ENCODE measurements at places on chromosomes 12 and 14.
A peak's percentile ranks its signal among the peaks of the same experiment; 100 is the strongest.

- H3K4me3 ChIP-seq = no peak overlapping the region
- no peaks in the 10 kb centered on the region for H3K27me3 ChIP-seq
- H3K36me3 ChIP-seq = peaks cover 55% of the 10 kb centered on the region
- H3K27ac ChIP-seq = no peak overlapping the region
Measured at GRCh38 chr14:61774861-61775260, 12.6 kb downstream of the SNAPC1 start.

DNA sequence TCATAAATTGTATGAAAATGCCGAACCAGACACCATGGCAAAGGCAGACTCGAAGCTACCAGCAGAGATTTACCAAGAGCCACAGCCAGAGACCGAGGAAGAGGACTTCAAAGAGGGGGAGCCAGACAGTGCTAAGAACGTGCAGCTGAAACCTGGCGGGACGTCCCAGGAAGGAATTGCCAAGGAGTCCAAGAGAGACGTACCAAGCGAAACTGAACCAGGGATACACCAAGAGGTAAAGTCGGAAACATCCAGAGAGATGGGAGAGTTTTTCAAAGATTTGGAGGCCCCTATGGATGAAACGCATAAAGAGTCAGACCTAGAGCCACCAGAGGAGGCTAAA is 294 bp downstream of the SAMD15 start:
- H3K27me3 ChIP-seq = peaks cover 6% of the 10 kb centered on the region
- H3K27ac ChIP-seq = no peak overlapping the region
- DNase-seq = no peak

DNA sequence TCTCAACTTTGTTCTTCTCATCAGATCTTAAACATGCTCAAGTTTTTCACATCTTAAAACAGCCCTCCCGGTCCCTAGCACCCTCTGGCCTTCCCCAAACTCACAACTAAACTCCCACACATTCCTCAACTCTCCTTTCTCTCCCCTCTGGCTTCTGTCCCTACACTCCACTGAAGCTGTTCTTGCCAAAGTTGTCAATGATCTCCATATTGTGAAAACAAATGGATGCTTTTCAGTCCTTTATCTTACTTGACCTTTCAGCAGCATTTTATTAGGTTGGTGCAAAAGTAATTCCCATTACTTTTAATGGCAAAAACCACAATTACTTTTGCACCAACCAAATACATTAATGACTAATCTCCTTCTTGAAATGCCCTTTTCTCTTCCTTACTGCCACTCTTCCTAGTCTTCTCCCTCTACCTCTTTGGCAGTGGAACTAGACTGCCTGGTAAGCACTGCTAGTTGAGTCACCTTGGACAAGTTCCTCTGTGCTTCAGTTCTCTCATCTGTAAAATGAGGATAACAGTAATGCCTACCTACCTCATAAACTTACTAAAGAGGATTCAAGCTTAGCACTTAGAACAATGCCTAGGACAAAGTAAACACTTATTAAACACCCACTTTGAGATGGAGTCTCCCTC is 16.0 kb downstream of the CERS5 start:
- H3K4me3 ChIP-seq = no peak overlapping the region
- DNase-seq = no peak
- peaks cover 2% of the 10 kb centered on the region for H3K36me3 ChIP-seq
- H3K27me3 ChIP-seq = no peaks in the 10 kb centered on the region
- peaks cover 13% of the 10 kb centered on the region for H3K4me1 ChIP-seq

GRCh38 chr14:99757331-99758070 is 35.7 kb upstream of the EML1 start:
- no peak for DNase-seq
- no peak overlapping the region for H3K27ac ChIP-seq
- H3K27me3 ChIP-seq = peaks cover 20% of the 10 kb centered on the region
- H3K36me3 ChIP-seq = no peaks in the 10 kb centered on the region
- no peak overlapping the region for H3K4me3 ChIP-seq

DNA sequence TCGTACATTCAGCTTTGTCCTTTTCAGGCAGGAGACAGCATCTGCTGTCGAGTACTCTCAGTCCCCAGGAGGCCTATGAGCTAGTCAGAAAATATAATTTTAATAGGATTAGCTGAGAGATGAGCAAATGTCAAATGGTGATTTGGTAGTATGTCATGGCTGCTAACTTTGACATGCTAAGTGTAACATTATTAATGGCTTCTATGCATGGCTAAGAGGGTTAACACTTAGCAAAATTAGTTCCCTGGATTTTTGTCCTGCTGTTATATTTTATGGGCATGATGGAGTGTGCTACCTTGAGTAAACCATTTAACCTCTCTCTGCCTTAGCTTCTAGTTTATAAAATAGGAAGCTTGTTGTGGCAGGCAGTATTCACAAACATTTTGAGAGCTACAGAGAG is 2.9 kb upstream of the PCNX1 start:
- no peak overlapping the region for H3K27ac ChIP-seq
- H3K4me3 ChIP-seq = no peak overlapping the region
- no peaks in the 10 kb centered on the region for H3K27me3 ChIP-seq

GRCh38 chr14:99863059-99863458 is 69.8 kb downstream of the EML1 start:
- peaks cover 6% of the 10 kb centered on the region for H3K27me3 ChIP-seq
- H3K27ac ChIP-seq = no peak overlapping the region
- no peaks in the 10 kb centered on the region for H3K36me3 ChIP-seq
- no peaks in the 10 kb centered on the region for H3K4me1 ChIP-seq

DNA sequence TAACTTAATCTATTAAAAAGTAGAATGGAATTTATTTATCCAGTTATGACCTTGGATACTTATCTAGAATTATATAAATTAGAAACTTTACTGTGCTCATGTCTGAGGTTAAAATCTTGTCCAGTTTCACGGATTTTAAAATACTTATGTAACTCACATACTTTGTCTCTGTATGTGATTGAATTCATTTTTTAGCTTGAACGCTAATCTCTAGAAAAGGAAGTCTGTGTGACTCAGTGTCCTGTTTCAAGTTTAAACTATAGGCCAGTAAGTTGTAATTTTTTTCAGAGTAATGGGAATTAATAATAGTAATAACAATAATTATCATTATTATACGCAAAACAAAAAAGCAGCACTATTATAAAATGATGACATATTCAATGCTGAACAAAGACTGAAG is 168.6 kb downstream of the CPNE8 start:
- no peak for DNase-seq
- no peak overlapping the region for H3K27ac ChIP-seq
- no peaks in the 10 kb centered on the region for H3K36me3 ChIP-seq
- no peaks in the 10 kb centered on the region for H3K27me3 ChIP-seq
- no peak overlapping the region for H3K4me3 ChIP-seq

- no peaks in the 10 kb centered on the region for H3K27me3 ChIP-seq
- DNase-seq = no peak
- peaks cover 5% of the 10 kb centered on the region for H3K36me3 ChIP-seq
Measured at GRCh38 chr14:24659916-24660570, 26.1 kb upstream of the GZMB start.

DNA sequence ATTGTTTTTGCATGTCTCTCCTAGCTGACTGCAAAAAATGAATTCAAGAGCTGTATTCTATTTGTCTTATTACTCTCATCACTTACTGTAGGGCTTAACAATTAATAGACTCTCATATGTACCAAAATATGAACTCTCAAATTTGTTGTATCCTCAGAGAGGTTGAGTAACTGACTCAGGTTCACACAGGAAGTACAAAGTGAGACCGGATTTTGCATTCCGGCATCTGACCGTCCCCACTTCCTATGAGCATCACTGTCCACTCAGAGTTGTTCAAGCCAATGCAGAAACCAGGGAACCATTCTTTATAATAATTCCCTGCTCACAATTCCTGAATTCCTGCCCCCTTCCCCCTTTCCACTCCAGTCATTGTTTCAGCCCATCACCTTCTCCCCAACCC is 113.3 kb upstream of the AMIGO2 start:
- DNase-seq = no peak
- H3K4me1 ChIP-seq = peaks cover 59% of the 10 kb centered on the region
- H3K36me3 ChIP-seq = peaks cover 28% of the 10 kb centered on the region
- peak overlapping the region; percentile 79 for H3K4me3 ChIP-seq
- H3K27me3 ChIP-seq = no peaks in the 10 kb centered on the region

DNA sequence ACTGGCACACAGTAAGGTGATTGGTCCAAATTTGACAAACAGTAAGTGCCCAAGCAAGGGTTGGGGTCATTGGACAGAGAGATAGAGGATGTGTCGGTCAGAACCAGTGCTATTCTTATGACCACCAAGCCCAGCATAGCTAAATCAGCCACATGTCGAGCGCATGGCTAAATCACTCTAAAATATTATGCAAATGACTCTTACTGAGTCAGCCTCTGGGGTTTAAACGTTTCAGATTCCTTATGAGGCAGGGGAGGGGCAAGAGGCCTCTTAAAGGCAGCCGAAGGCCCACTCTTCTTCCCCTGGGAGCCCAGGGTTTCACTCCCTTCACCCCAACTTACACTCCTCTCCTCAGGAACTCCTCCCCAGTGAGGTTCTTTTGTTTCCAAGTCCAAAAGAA is 603 bp upstream of the ENDOU start:
- H3K36me3 ChIP-seq = peaks cover 2% of the 10 kb centered on the region
- peaks cover 13% of the 10 kb centered on the region for H3K4me1 ChIP-seq
- no peaks in the 10 kb centered on the region for H3K27me3 ChIP-seq
- no peak for DNase-seq
- no peak overlapping the region for H3K27ac ChIP-seq

DNA sequence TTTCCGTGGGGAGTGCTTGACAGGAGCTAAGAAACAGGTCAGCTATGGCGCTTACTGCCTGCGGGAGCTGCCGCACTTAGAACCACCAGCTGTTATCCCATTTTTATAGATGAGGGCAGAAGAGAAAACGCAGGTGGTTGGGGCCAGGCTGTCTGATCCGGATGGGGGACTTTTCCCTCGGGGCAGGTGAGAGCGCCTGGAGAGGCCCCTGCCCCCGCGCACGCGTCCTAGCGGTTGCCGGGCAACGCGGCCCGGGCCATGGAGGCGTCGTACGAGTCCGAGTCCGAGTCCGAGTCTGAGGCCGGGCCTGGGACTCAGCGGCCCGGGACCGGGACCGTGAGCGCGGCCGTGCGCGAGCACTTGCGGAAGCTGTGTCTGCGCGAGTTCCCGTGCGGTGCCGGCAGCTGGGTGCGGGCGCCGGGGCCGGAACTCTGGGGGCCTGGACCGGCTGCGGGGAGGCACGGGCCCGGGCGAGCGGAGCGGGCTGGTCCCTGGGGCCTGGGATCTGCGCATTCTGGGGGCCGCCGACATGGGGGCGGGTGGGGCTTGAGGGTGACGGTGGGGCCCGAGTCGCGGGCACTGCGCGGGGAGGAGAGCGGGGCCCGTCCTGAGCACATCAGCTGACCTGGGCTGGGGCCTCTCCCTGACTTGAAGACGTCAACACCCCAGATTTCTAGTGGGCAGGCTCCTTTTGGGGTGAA is at the start of gene LRRC43:
LRRC43 (plus strand) TSS at position 237 of the 701 bp plus-strand sequence; CDS start at position 259, 22 bp downstream.
- no peaks in the 10 kb centered on the region for H3K36me3 ChIP-seq
- peaks cover 15% of the 10 kb centered on the region for H3K27me3 ChIP-seq
- peak; percentile 35 for DNase-seq
- H3K27ac ChIP-seq = no peak within 1 kb of the TSS
- H3K4me1 ChIP-seq = peaks cover 4% of the 10 kb centered on the region

- H3K4me1 ChIP-seq = peaks cover 7% of the 10 kb centered on the region
- no peak for DNase-seq
- H3K4me3 ChIP-seq = no peak overlapping the region
- H3K27me3 ChIP-seq = peaks cover 5% of the 10 kb centered on the region
- H3K27ac ChIP-seq = no peak overlapping the region
Measured at GRCh38 chr12:2494486-2495192, 300.1 kb upstream of the FKBP4 start.

GRCh38 chr12:110591451-110592051 is 8.4 kb upstream of the PPTC7 start:
- no peak for DNase-seq
- no peaks in the 10 kb centered on the region for H3K36me3 ChIP-seq
- H3K4me1 ChIP-seq = peaks cover 22% of the 10 kb centered on the region
- H3K4me3 ChIP-seq = no peak overlapping the region
- no peaks in the 10 kb centered on the region for H3K27me3 ChIP-seq

DNA sequence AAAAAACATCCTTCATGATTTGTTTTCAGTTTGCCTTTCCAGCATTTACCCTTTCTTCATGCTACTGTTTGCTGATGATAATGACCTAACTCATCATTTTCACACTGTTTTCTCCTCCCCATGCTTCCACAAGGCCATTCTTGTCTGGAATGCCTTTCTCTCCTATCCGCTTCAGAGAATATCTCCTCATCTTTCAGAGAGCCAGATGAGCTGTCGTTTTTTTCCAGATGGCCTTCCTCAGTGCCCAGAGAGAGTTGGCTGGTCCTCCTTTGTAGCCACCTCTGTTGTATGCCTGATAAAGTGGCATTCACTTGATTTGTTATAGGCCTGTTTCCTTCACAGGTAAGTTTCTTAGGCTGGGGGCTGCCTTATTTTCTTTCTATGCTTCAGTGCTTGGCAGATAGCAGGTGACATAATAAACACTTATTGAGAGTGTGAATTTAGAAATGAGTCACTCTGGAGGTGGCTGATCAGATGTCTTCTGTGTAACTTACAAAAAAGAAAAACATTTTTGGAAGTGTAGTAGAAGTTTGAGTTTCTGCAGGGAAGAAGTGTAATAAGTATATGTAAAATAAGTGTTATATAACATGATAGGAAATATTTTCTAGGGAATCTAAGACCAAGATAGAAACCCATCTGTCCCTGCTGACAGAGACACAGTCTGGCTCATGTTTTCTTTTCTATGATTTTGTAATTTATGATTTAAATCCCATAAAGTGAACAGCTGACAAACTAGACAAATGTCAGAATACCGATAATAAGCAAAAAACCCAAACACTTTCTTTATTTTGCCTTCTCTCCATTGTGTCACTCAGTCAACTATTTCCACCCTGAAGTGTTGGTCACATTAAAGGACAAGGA is 174.5 kb downstream of the DACT1 start:
- H3K36me3 ChIP-seq = no peaks in the 10 kb centered on the region
- H3K4me3 ChIP-seq = no peak overlapping the region
- no peak overlapping the region for H3K27ac ChIP-seq
- H3K4me1 ChIP-seq = no peaks in the 10 kb centered on the region
- no peaks in the 10 kb centered on the region for H3K27me3 ChIP-seq

- H3K4me1 ChIP-seq = no peaks in the 10 kb centered on the region
- no peak overlapping the region for H3K27ac ChIP-seq
Measured at GRCh38 chr12:2017546-2018337, 13.5 kb upstream of the DCP1B start.

- H3K36me3 ChIP-seq = peaks cover 9% of the 10 kb centered on the region
- H3K4me3 ChIP-seq = no peak overlapping the region
- DNase-seq = no peak
Measured at GRCh38 chr14:68908803-68909202, 70.3 kb downstream of the ACTN1 start.

DNA sequence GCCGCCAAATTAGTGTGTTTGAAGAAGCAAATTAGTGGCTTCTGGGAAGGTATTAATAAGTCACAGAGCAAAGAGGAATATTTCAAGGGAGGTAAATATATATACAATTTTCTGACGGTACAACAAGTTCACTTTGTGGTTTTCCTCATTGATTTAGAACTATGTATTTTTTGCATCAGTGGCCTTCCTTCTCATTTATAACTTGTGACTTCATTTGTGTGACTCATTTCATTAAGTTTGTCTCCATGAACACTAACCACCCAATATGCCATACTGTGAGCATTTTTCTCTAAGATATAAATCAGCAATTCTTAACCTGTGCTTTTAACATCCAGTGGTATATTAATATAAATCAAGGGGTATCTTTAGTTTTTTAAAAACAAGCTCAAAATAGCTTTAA is 29.3 kb upstream of the ARHGAP5 start:
- no peak for DNase-seq
- no peak overlapping the region for H3K4me3 ChIP-seq
- peaks cover 2% of the 10 kb centered on the region for H3K27me3 ChIP-seq
- H3K36me3 ChIP-seq = no peaks in the 10 kb centered on the region

- H3K4me3 ChIP-seq = no peak overlapping the region
- no peak overlapping the region for H3K27ac ChIP-seq
- H3K4me1 ChIP-seq = no peaks in the 10 kb centered on the region
- no peaks in the 10 kb centered on the region for H3K36me3 ChIP-seq
- H3K27me3 ChIP-seq = peaks cover 1% of the 10 kb centered on the region
Measured at GRCh38 chr12:124242529-124243065, 52.3 kb upstream of the RFLNA start.
